Kidney (tissue), 22 donors: ENCODE measurements at places on chromosomes 13 and 19. TPM values are rescaled to one million over a fixed set of nuclear protein-coding genes. Genes with fewer than 3 reads are reported as not detected.

DNA sequence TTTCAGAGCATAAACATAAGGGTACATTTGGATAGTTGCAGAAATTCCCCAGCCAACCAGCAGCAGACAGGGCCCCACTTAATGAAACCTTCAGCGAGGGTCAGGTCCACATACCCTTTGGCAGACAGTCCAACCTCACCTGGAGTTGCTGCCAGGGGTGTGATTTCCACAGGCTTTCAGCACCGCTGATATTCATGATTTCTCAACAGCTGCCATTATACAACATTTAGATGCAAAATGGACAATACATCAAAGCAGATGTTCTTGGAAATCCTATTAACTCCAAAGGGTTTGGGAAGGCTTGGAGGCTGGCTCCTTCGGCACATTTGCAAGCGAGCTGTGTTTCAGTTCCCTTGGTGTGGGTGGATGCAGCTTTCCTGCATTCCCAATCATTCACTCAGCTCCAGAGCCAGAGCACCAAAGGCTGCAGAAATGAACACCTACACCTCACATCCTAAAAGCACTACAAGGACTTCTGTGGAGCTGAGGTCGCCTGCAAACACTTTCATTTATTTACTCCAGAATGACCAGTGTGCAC lies 147.2 kb upstream of the VSTM2B start:
- no peak for DNase-seq

- DNase-seq: peak; percentile 58
Observed at GRCh38 chr19:35044317-35045117, 3.0 kb downstream of the HPN start.

DNA sequence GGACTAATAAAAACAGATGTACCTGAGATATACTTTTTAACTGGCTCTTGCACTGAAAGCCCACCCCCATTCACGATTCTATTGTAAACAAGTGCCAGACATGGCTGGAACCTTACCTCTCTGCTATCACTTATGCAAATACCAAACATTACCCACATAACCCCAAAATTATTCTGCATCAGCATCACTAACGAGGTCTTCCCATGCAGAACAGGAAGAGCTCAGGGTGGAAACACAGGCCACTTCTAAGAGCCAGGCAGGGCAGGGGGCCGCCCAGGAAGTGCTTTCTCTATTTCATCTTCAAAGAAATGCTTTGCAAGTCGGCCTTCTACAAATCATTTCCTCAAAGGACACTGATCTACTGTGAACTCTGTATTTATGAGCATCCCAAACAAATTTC lies 7.3 kb downstream of the IRS2 start:
- no peak for DNase-seq

DNA sequence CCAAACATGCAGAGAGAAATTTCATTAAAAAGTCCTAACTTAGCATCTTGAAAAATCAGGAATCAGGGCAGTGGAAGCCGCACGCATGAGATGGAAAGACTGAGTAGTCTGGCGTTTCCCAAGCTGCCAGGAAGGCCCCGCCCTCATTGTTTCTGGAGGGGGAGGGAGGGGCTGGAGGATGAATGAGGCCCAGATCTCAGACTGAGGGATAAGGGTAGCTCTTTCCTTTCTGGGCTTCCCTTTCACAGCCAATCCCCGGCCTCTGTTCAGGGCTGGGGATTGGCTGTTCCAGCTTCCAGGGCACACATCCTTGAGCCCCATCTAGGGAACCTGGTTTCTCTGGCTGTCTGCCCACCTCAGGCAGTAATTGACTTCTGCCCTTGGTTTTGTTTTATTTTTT lies 7.3 kb downstream of the C19orf53 start:
- peak; percentile 88 for DNase-seq

The FLT1 gene
- 45.7 TPM for total RNA-seq

GRCh38 chr13:39515224-39515714 lies 87.7 kb downstream of the LHFPL6 start:
- DNase-seq: no peak

DNA sequence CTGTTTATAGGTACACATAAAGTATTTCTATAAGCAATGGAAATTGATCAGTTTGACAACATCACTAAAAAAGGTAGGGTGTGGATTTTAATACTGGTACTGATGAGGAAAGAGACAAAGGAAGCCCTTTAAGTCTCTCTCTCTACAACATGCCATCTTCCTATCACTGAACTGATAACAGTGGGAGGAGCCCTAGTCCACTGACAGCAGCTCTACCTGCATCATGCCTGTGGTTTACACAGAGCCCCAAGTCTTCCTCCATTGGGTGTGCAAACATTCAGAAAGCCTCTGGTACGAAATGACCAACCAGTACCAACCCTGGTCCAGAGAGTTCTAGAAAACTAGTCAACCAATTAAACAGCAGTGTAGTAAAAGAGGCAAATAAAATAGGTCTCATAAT lies 53.4 kb downstream of the KLF12 start:
- DNase-seq: no peak

- DNase-seq: no peak
Observed at GRCh38 chr19:43148233-43148632, 38.1 kb downstream of the PSG5 start.

GRCh38 chr13:81106348-81106747 lies 765.4 kb upstream of the SPRY2 start:
- DNase-seq: peak; percentile 4

The KLF16 gene
- total RNA-seq: 22.2 TPM

DNA sequence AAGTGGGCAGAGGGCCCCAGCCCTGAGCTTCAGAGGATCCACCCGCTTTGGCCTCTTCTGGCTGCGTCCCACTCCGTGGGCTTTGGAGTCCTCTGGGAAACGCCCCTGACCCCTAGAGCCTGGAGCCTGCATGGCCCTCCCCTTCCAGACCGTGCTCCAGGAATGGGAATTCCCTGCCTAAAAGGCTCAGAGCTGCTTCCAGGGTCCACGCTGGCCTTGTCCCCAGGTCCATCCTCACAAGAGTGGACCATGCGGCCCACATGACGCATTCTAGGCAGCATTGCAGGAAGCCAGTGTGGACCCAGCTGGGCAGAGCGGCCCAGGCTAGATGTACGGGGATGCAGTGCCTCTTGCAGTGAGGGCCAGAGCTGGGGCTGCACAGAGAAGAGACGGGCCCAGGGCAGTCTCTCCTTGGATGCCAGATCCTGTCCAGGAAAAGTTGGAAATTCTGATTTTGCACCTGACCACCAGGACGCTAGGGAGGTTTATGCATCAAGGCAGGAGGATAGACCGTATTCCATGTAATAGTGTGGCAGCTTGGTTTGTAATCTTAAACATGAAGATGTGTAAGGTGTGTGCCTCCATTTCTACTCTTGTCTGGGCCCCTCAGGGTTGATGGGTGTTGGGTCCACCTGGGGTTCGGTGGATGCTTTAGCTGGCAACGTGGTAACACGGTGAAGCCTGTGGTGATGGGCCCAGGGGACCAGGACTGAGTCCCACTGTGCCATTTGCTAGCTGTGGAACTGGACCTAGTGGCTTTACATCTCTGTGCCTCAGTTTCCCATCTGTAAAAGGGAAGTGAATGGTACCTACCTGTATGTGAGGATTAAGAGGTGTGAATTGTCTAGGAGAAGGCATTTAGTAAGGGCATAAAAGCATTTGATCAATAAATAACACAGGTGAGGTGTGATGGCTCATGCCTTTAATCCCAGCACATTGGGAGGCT lies 14.8 kb upstream of the FXYD3 start:
- no peak for DNase-seq

GRCh38 chr19:3433313-3433712 lies 47.0 kb downstream of the SMIM24 start:
- no peak for DNase-seq

DNA sequence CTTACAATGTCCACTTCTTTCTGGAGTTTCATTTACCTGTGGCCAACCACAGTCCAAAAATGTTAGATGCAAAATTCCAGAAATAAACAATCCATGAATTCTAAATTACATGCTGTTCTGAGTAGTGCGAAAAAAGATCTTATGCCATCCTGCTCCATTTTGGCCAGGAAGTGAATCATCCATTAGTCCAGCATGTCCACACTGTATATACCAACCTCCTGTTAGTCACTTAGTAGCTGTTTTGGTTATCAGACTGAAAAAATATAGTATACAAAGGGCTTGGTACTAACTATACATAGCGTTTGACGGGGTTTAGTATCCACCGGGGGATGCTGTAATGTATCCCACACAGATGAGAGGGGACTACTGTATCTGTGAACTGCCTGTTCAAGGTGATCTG lies 618.0 kb upstream of the ARGLU1 start:
- DNase-seq: no peak

The OR4F17 gene
- total RNA-seq: 0.35 TPM

GRCh38 chr13:47100214-47100853 lies 203.5 kb upstream of the HTR2A start:
- no peak for DNase-seq

DNA sequence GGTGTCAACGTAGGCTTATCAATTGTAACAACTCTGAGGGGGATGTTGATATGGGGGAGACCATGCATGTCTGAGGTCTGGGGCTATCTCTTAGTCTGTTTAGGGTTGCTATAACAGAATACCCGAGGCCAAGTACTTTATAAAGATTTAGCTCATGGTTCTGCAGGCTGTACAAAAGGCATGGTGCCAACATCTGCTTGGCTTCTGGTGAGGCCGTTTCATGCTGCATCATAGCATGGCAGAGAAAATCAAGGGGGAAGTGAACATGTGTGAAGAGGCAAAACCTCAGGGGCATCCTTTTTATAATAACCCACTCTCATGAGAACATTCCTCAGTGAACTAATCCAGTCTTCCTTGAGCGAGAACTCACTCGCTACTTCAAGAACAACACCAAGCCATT lies 353.8 kb downstream of the ENOX1 start:
- DNase-seq: no peak

The UBL3 gene
- total RNA-seq: 34.1 TPM

The RNF225 gene
- 0.25 TPM for total RNA-seq

DNA sequence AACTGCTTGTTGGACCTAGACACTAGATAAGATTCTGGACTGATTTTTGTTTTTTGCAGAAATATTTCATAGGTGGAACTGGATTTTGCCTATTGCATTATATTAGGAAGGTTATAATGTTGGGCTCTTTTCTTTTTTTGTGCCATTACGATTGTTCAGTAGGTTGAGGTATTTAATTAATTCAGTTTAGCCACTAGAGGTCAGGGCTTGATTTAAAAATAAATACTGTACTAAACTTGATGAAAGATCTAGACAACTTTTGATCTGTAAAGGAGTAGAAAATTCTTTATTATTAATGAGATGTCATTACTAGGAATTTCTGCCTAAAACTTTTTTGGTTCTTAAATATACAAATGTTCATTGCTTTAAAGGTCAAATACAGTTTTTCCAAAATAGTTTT lies 15.2 kb upstream of the SUPT20H start:
- DNase-seq: peak; percentile 53

DNA sequence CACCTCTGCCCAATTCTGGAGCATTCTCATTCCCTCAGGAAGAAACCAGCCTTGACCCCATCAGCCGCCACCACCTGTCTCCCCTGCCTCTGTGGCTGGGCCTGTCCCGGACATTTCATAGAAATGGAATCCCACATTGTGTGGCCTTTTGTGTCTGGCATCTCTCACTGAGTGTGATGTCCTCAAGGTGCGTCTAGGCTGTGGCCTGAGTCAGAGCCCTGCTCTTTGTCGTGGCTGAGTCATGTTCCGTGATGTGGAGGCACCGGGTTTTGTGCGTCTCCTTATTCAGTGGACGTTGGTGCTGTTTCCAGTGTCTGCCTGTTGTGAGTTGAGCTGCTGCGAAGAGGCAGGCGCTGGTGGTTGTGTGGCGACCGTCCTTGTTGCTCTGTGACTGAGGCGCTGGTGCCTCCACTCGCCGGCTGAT lies 3.5 kb downstream of the FZR1 start:
- DNase-seq: no peak

DNA sequence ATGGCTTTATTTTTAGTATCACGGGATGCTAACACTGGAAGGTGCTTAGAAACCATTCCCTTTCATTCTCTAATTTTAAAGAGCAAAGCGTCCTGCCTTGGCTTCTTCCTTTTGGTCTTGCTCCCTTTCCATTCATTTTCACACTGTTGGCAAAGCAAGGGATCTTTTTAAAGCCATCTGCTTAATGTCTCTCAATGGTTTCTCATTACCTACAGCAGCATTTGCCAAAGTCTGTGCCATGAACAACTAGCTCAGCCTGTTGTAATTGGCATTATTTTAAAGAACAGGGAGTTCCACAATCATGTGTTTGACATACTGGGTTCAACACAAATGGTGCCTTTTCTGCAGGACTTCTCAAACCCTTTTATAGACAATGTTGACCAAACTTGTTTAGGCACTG lies 444.3 kb downstream of the GPC6 start:
- no peak for DNase-seq

The C13orf46 gene
- 1.1 TPM for total RNA-seq

The MCEMP1 gene
- total RNA-seq: 0.38 TPM

The SDHAF1 gene
- 15.0 TPM for total RNA-seq

DNA sequence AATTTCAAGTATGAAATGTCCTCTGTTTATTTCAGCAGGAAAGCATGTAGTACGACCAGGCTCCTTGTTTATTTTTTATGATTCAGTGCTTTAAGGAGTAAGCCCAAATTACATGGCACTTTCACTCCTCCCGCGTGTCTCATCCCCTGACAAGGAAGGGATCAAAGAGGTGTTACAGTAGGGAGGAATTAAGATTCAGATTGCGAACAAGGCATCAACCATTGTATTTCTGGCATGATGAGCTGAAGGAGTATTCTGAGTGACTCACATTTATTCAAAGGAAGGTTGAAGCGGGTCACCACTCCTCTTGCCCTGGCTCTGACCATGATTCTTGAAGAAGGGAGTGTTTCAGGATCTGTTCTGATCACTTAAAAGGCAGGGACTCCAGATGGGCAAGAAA lies 46.1 kb upstream of the CNMD start:
- DNase-seq: no peak

- DNase-seq: peak; percentile 16
Observed at GRCh38 chr13:42950181-42950580, 41.9 kb downstream of the EPSTI1 start.

DNA sequence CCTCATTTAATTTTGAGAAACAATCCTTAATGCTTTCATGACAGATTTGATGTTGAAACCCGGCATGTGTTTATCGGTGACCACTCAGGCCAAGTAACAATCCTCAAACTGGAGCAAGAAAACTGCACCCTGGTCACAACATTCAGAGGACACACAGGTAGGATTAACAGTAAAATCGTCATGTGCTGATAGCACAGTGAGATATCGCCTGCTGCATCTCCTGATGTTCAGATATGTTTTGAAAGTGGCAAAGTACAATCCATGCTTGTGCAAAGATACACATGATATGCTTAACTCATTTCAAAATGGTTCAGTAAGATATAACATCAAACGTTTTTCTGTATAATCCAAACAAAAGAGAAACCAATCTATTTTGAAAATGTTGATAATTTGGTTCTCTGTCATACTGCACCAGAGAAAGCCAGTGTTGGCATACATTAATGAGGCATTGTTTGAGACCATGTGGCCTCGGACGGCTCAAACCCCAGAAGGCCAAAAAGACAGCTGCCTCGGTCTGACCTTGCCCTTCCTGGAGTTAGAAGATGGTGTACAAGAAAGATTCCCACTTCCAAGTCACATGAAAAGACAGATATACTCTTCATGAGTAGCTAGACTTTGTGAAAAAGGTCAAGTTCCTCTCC lies 76.2 kb downstream of the DHRS12 start:
- no peak for DNase-seq

GRCh38 chr19:57829316-57829715 lies 783 bp upstream of the ZNF587B start:
- DNase-seq: no peak
